ENCODE measurements at places on chromosomes 7 and 10. TPM values are rescaled to one million over a fixed set of nuclear protein-coding genes. Genes with fewer than 3 reads are reported as not detected.

PHKG1 gene
- total RNA-seq: 2.7 TPM

NUTM2A gene
- 0.70 TPM for total RNA-seq

PLAU gene
- total RNA-seq: 15.9 TPM

ADAM22 gene
- total RNA-seq: 1.1 TPM

EMX2 gene
- total RNA-seq: not detected

CPA2 gene
- not detected for total RNA-seq

OGDH gene
- total RNA-seq: 85.3 TPM

SAMD8 gene
- 26.1 TPM for total RNA-seq

CDH23 gene
- total RNA-seq: 0.88 TPM

AKR1B15 gene
- total RNA-seq: 0.57 TPM

DNA sequence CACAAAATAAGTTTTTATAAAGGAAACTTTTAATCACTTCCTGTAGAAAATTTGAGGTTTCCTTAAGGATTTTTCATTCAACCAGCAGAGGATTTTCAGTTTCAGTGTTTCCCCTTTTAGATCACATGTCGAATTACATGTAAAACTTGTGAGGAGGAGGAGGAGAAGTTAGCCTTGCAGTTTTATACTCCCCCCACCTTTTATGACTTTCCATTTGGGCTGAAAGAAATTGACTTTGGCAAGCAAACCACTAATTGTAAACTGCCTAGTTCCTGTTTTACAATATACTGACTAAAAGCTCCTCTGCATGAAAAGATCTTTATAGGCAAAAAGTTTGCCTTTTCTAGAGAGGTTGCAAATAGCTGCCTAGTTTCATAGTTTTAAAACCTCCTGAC lies 3.0 kb downstream of the BAMBI start:
- DNase-seq: no peak

GRCh38 chr7:391411-391951 lies 101.5 kb downstream of the FOXL3 start:
- no peak for DNase-seq

DNA sequence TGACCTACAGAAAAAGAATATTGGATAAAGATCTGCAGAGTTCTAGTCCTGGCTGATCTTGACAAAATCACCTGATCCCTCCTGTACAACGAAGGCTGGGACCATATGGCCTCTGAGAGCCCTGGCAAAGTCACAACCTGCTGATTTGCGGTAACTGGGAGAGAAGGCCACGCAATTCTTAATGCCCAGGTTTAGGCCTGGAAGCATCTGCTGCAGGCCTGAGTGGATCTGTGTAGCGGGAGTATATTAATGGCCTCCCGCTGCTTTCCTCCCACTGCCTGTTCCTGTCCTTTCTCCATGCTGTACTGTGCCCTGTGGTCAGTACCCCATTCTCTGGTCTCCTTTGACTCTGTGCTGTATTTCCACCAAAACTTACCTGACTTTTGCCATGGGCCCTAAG lies 24.2 kb downstream of the AKR1B1 start:
- DNase-seq: no peak

GRCh38 chr10:4828005-4828404 lies 2.0 kb downstream of the AKR1E2 start:
- DNase-seq: no peak

DNA sequence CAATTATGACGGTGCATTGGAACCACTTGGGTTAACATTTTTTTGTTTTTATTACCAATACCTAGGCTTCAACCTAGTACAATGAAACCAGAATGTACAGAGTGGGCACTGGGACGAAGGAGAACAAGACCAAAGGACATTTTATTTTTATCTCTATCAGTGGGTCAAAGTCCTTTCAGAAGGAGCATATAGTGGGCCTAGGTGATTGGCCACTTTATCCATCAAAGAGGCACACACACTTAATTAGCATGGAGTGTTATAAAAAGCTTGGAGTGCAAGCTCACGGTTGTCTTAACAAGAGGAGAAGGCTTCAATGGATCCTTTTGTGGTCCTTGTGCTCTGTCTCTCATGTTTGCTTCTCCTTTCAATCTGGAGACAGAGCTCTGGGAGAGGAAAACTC lies at the start of gene CYP2C19:
TSS of gene CYP2C19 (plus strand) at position 289 of the 400 bp plus-strand sequence. CDS start at position 314, 25 bp downstream.
- DNase-seq: no peak

- no peak for DNase-seq
These were observed 59.8 kb upstream of the TES start for GRCh38 chr7:116150588-116150987.

GRCh38 chr7:28862595-28863272 lies 95.4 kb downstream of the TRIL start:
- no peak for DNase-seq

- no peak for DNase-seq
These were observed 84.5 kb downstream of the PIP4K2A start for GRCh38 chr10:22629852-22630233.

DNA sequence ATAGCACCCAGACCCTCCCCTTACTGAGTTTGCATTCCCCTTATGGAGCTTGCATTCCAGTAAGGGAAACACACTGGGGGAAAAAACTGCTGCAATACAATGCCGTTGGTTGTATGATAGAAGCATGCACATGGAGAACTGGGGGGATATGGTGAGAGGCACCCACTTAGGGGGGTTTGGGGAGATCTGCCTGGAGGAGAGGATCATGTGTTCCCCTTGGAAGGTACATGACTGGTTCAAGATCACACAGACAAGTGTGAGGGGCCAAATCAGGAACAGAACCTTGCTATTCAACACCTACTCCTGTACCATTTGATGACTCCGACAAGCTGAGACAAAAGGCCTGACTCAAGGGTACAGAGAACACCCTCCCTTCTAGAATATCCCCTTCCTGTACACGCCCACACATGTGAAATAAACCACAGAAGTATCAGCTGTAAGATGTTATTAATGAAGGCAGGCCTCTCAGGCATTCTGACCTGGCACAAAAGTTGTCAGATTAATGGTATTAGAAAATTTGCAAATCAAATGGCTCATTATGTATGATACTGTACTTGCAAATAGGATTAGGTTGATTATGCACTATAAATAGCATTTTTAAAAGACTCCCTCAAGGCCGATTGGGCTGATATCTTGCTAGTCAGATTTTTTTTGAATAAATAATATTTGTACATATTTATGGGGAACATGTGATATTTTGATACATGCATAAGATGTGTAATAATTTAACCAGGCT lies 122.2 kb downstream of the NPY start:
- DNase-seq: no peak

DNA sequence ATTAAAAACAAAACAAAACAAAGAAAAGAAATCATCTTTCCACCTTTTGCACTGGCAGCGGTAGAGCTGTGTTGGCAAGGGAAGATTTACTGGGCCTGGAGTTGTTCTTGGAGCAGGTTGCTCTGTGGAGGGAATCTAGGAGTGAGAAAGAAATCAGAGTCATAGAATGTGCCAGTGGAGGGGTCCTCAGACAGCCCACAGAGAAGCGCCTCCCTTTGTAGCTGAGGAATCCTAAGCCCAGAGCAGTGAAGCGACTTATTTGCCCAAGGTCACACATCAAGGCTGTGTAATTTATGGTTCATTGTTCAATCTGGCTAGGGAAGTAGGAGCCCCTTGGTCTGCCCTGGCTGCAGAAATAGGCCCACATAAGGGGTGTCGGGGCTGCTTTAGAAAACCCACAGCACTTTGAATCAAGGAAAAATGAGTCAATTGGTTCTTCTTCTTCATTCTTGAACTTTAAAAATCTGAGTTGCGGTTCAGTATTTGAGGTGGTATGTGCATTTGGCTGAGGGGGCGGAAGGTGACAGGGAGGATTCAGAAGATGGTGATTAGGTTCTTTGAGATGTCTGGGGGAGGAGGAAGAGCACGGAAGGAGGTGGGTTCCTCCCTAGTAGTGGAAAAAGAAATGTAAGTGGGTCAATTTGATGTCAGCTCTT lies 253.7 kb downstream of the PTEN start:
- no peak for DNase-seq

DNA sequence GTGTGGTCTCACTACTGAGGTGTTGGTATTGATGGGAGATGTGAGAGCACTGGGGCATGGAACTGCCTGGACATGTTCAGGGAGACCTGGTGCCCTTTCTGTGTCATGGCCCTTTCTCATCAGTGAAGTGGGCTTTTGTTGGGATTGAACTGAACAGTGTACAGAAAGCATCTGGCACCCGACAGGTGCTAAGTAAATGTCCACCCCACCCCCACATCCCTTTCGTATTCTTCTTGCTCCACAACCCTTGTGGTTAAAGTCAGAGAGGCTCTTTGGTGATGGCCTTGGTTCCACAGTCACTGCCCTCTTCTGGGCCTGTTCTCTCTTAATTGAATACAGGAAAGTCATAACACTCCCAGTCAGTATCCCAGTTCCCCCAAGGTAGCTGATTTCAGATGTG lies 5.4 kb downstream of the NOM1 start:
- DNase-seq: no peak

GRCh38 chr7:94223375-94224084 lies 171.2 kb upstream of the COL1A2 start:
- DNase-seq: no peak

GRCh38 chr7:5701085-5701914 lies 80.2 kb downstream of the RNF216 start:
- no peak for DNase-seq

- no peak for DNase-seq
These were observed 17.3 kb upstream of the BLOC1S2 start for GRCh38 chr10:100303724-100304319.

DNA sequence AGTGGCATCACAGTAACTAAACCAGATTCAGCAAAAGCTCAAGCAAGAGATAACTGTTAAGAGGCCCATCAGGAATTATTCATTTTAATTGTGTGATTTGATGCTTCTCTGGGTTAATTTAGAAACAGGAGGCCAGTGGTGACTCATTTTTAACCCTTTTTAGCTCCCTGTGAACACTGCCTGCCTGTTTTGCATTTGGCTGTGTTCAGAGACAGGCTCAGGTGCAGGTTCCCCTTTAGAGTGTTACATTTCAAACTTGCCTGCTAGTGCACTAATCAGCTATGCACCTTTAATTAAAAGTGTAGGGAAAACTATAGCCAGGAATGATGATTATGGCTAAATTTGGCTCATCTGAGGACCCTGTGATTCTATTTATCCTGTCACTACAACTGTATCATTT lies 6.5 kb downstream of the STAMBPL1 start:
- no peak for DNase-seq
